ENCODE measurements at places on chromosomes 1 and 21.

DNA sequence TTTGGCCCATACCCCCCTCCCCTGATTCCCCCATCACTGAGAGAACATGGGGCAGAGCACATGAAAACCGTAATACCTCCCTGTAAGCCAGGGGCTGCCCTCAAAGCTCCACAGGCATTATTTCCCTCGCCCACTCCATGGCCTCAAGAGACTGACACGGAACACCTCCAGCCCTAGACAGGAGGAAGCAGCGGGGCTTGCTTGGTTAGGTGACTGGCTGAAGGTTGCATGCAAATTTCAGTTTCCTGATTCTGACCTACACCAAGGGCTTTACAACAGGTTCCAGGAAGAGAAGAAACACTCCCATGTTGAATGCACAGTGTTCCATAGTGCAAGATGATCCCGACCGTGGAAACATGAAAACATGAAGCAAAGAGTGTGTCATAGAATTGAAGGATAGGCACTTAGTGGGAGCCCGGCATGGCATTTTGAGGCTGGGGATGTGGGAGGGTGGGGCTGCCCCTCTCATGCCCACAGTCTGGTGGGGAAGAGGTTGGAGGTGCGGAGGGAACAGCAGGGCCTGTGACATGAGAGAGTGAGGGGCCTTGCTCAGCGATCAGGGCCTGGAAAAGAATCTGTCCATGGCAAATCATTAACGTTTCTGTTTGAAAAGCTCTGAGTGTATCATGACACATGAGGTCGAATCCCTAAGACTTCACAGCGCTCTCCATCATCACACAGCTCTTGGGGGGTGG lies 33.5 kb downstream of the GPR137B start:
- DNase-seq = no peak

- no peak for DNase-seq
These were observed 163.2 kb upstream of the HMCN1 start for GRCh38 chr1:185570962-185571361.

DNA sequence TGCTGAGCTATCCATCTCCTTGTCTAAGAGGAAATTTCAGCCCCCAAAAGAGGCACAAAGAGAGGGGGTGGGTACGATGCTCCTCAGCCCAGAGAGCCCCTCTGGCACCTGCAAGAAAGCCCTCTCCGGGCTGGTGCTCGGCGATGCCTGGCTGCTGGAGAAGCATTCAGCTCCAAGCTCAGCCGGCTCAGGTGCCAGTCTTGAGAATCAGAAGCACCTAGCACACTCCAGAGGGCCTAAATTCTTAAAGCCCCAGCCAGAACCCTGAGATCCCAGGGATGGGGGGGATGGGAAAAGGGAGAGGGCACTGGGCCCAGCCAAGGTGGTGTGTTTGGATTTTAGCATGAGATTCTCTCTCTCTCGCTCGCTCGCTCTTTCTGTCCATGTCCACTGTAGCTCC lies 2.9 kb downstream of the GRIK3 start:
- DNase-seq = no peak

DNA sequence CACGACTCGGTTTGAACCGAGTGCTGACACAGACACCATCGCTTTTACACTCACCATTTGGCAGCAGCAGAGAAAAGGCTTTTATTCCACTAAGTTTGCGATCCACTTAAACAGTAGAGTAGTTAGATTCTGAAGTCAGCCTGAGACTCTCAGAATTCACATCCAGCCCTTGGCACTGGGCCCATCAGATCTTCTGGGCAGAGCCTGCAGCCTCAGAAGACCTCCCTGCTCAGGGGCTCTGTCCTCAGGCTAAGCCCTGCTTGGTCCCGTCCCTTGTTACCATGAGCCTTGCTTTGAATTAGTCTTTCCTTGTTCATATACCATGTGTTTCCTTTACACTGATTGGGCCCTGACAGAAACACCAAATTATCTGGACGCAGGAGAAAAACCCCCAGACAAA lies 41.4 kb upstream of the AJAP1 start:
- DNase-seq = no peak

GRCh38 chr1:160808289-160808688 lies 12.3 kb downstream of the LY9 start:
- no peak for DNase-seq

- DNase-seq = no peak
These were observed 107.5 kb upstream of the HOOK1 start for GRCh38 chr1:59707178-59707791.

GRCh38 chr1:15676010-15676409 lies 8.1 kb upstream of the PLEKHM2 start:
- no peak for DNase-seq

- DNase-seq = no peak
These were observed 24.5 kb downstream of the COA6 start for GRCh38 chr1:234397732-234398131.

GRCh38 chr1:116265931-116266863 lies 106.8 kb upstream of the ATP1A1 start:
- no peak for DNase-seq

DNA sequence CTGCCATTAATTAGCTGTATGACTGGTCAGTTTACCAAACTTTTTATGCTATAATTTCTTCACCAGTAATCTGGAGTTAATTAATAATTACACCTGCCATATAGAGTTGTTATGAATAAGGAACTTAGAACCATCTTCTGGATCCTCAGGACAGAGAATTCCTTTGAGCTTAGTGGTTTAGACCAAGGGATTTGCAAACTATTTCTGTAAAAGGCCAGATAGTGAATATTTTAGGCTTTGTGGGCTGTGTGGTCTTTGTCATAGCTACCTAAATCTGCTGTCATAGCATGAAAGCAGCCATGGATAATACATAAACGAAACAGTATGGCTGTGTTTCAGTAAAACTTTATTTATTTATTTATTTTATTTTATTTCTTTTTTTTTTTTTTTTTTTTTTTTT lies 9.0 kb downstream of the TIMM17A start:
- no peak for DNase-seq

DNA sequence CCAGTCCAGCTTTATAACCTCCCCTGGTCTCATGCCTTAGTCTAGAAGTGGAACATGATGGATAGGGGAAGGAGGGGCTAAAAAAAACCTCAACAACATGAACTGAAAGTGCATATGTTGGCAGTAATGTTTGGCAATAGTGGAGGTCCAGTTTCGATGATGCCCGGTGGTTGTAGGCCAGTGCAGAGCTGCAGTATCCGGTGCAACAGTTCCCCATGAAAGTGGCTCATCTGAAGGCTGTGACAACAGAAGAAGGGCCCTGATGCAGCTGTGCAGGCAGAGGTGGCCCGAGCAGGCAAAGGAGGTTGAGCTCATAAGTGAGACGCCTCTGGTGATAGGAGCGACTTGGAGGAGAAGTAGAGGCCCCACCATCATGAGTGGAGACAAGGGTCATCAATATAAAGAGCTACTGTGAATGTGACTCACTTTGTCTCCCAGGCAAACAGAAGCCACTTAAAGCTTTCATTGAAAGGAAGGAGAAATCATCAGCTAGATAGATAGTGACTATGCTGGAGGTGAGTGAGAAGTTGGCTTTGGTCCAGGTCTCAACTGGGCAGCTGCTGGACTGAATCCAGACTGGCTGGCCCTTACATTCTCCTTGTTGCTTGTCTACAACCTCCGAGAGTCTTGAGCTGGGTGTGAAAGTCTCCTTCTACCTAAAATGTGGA lies 10.2 kb upstream of the CREG1 start:
- no peak for DNase-seq

GRCh38 chr1:22105611-22106207 lies 37.2 kb downstream of the WNT4 start:
- peak; percentile 44 for DNase-seq

DNA sequence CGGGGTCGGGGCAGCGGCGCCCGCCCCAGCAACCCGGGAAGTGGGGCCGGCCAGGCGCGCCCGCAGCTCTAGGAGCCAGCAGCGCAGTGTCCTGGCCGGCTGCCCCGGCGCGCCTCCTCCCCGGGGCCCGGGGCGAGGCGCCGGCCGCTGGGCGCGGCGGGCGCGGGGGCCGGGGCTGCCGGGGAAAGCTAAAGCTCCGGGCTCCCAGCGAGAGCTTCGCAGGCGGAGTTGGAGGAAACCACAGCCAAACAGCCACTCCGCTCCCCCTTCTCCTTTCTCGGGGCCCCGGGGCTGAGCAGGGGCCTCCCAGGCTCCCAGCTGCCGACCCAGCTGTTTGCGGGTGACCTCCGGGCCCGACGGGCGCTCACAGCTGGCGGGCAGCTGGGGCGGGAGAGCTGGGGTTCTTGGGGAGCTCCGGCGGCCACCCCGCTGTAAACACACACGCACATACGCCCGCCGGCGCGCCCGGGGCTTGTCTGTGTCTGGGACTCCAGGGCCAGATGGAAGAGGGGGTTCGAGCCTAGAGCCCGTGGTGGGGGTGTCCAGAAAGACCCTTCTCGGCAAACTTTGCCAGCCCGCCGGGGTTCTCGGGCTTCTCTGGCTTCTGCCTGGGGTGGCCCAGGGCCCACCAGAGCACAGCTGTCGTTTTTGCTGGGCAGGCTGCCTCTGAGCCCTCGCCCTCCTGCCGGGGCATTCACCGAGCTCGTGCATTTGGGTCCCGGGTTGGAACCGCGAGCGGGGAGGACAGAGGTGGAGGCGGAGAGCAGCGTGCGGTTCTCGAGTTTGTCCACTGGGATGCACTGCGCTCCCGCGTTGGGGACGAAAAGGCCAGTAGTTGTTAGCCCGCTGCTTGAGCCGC lies 1.5 kb downstream of the AJAP1 start:
- DNase-seq = peak; percentile 50

DNA sequence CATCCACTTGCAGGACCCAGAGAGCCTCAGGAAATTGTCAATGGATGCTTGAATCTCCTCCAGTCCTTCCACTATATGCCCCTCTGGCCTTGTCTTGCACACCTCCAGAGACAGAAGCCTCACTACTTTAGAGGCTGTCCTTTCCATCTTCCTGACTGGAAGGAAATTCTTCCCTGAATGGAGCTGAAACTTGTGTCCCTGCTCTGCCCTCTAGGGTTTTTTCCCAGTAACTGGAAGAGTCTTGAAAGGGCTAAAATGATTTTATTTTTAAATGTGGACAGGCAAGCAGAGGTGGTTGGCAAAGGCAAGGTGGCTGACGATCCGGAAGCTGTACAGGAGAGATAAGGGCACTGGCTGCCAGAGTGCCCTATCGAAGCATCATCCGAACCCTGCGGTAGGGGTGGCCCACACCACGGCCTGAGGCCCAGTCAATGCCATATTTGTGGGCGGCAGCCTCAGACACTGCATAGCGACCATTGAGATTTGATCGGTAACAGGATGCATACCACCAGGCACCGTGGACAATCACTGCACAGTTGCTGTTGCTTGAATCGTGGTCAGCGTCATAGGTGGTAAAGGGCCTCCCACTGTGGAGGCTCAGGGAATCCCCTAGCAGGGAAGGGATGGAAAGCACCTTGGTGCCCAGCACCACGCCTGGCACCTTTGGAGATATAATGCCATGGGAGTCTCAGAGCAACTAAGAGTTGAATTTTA lies 2.3 kb upstream of the MAP3K6 start:
- DNase-seq = no peak

- DNase-seq = no peak
These were observed 252.4 kb downstream of the TOMM20 start for GRCh38 chr1:234875953-234876855.

DNA sequence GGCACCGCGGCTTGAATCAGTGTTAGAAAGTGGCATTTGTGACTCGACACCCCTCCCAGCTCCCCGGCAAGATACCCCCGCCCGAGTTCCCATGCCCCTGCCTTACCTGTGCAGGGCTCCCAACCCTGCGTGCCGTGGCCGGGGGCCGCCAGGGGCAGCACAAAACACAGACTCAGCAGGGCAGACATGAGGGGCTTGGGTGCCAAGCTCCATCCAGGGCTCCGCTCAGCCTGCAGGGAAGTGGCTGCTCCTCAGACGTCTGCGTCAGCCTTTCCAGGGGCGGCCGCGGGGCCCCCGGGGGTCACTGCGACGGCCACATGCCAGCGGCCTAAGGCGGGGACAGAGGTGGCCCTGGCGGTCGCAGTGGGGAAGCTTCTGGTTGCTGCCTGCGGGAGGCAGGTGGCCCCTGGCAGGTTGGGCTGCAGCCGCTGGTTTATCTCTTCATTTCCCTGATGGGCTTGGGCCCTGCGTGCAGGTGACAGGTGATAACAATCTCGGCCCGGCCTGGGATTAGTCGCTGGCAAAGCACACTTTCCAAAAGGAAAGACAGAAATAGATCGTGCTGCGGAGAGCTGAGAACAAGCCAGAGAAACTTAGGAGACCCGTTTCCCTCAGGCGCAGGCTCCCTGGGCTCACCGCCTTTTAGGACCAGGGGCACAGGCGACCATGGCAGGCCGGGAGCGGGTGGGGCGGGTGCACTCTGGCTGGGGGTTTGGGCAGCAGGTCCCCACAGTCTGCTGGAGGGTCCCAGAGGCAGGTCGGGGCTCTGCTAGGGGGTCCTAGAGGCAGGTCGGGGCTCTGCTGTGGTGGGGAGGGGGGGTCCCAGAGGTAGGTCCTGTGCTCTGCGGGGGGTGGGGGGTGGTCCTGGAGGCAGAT lies at the start of gene TSPEAR:
TSS of gene TSPEAR (minus strand) at position 246 of the 876 bp plus-strand sequence. CDS start at position 188, 58 bp downstream.
- peak; percentile 53 for DNase-seq

DNA sequence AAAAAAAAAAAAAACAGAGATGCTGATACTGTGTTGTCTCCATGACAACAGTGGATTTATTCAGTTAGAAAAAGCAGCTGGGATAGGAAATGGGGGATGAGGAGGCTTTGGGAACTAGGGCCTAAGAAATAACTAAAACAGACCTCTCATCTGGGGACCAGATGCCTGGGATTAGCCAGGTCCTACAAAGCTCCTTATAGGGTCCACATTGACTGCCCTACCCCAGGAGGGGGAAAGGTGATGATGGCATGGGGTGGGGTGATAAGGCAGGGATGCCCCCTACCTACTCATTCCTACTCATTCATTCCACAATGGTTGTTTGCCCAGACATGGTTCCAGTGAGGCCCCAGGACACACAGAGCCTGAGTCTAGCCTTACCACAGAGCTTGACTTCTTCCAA lies 131.2 kb downstream of the PLXNA2 start:
- no peak for DNase-seq

GRCh38 chr1:23787701-23788100 lies 3.2 kb upstream of the LYPLA2 start:
- DNase-seq = no peak

DNA sequence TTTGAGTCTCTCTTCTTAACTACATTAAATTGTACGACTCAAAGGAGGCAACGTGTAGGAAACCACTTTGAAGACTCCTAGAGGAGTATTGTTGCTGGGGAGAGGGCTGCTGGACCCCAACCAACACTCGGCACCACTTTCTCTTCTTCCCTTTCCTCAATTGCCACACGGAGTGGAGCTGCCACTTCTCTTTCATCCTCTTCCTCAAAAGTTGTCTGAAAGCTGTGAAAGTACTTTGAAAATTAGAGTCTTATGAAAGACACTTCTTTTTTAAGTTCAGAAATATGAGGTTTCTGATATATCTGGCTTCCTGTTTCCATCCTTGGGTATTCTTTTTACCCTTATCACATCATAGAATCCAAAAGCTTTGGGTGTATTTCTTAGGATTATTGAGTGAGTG lies 59.5 kb downstream of the MRPS6 start:
- no peak for DNase-seq

GRCh38 chr1:173224949-173225348 lies 17.8 kb upstream of the TNFSF4 start:
- no peak for DNase-seq
